ENCODE measurements at places on chromosomes 6 and 20.

- DNase-seq: no peak
These were observed 976 bp upstream of the MATN4 start for GRCh38 chr20:45309075-45309474.

GRCh38 chr6:72739368-72739779 is 117.5 kb downstream of the KCNQ5 start:
- no peak for DNase-seq

GRCh38 chr20:46399401-46399800 is 7.0 kb downstream of the ELMO2 start:
- no peak for DNase-seq

- no peak for DNase-seq
These were observed 108.2 kb downstream of the SASH1 start for GRCh38 chr6:148450866-148451265.

DNA sequence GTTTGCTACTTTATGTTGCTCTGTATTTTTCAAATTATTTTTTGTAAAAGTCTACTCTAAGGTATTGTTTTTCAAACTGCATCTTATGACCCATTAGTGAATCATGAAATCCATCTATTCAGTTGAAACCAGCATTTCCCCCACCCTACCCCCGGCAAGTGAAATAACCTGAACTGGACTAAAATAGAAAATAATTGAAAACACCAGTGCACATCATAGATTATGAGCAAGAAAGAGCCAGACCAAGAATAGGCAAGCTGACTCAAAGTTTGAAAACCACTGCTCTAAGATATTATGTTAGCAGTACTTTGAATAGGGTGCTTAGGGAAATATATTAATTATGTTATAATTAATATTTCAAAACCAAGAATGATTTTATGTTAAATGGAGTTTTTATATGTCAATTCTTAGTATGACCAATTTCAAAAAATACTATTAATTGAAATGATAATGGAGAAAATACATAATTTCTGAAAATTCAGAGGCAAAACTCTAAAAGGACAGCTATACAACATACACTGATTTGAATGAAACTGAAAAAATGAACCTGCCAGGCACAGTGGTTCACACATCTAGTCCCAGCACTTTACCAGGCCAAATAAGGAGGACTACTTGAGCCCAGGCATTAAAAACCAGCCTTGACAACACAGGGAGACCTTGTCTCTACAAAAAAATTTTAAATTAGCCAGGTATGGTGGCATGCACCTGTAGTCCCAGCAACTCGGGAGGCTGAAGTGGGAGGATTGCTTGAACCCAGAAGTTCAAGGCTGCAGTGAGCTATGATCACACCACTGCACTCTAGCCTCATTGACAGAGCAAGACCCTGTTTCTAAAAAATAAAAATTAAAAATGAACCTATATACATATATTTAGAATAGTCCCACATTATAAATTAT is 112.0 kb downstream of the CDK19 start:
- no peak for DNase-seq

GRCh38 chr6:56245903-56246351 is 1.5 kb downstream of the COL21A1 start:
- DNase-seq: no peak

GRCh38 chr6:13397359-13398068 is 69.2 kb upstream of the TBC1D7 start:
- DNase-seq: no peak

DNA sequence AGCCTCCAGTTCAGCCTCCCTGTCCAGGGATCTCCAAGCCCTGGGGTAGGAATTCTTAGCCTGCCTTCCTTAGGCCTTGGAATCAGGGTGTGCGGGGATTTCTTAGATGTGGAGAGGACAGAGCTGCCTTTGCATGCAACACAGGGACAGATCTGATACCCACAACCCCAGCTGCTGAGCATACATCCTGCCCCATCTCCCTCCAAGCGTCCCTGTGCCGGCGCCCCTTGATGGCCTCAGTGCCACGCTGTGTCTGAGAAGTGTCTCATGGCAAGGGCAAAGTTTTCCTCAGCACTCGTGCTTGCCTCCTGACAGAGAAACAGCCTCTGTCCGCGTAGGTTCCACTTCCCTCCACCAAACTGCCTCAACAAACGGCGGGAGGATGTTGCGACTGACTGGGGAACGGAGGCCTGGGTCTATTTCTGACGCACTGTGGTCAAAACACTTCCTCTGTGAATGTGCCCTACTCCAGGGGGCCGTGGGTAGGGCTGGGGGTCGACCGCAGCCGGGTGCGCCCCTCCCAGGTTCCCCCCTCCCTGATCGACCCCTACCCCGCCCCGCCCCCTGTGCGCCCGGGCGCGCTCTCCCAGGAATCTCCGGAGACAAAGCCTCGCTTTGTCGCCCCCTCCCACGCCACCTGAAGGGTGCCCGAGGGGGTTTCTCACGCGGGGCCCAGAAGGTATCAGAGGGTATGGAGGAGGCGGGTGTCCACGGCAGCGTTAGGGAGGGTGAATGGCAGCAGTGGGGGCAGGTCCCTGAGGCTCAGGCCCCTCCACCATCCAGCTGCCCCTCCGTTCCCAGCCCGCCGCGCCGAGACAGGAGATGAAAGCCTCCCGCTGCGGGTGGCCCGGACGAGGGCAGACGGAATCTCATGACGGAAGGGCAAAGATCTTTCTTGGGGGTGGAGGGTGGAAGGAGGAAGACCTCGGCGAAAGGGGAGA is 806 bp downstream of the MICAL1 start:
- no peak for DNase-seq
